ENCODE measurements at places on chromosomes 11 and 22. TPM values are rescaled to one million over a fixed set of nuclear protein-coding genes. Genes with fewer than 3 reads are reported as not detected.

Gene DDX25
- polyA plus RNA-seq, result not detected

Gene HBB
- polyA plus RNA-seq, result 0.22 TPM

Gene TMEM25
- polyA plus RNA-seq, result 12.6 TPM

Gene UPB1
- 0.05 TPM for polyA plus RNA-seq

Gene NLRP14
- 0.07 TPM for polyA plus RNA-seq

Gene ZDHHC13
- 11.0 TPM for polyA plus RNA-seq
